ENCODE measurements at places on chromosomes 1 and 21.

GRCh38 chr1:40627987-40628902 lies 37.2 kb downstream of the RIMS3 start:
- no peak for DNase-seq

DNA sequence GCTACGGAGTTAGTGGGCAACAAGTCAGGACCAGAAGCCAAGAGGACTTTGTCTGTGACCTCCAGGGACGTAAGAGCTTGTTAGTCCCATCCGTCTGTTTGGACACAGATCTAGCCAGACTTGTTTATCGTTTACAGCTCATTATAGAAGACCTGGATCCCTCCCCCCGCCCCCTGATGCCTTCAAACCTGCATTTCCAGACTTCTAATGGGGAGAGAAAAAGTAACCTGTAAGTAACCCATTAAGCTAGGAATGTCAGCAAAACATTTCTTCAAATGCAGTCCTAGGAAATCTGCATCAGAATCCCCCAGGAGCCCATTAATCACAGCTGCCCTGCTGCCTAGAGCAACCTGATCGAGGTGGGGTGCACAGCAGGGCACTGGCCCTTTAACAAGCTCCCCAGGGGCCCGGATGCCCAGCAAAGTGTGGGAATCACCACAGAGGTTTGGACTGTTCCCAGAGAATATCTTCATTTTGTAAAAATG lies 1.4 kb upstream of the MAD2L2 start:
- peak; percentile 84 for DNase-seq

- no peak for DNase-seq
These were observed 1.9 kb downstream of the UBL4B start for GRCh38 chr1:110114173-110114572.

- peak; percentile 60 for DNase-seq
These were observed 23.4 kb downstream of the POFUT2 start for GRCh38 chr21:45264146-45264911.

DNA sequence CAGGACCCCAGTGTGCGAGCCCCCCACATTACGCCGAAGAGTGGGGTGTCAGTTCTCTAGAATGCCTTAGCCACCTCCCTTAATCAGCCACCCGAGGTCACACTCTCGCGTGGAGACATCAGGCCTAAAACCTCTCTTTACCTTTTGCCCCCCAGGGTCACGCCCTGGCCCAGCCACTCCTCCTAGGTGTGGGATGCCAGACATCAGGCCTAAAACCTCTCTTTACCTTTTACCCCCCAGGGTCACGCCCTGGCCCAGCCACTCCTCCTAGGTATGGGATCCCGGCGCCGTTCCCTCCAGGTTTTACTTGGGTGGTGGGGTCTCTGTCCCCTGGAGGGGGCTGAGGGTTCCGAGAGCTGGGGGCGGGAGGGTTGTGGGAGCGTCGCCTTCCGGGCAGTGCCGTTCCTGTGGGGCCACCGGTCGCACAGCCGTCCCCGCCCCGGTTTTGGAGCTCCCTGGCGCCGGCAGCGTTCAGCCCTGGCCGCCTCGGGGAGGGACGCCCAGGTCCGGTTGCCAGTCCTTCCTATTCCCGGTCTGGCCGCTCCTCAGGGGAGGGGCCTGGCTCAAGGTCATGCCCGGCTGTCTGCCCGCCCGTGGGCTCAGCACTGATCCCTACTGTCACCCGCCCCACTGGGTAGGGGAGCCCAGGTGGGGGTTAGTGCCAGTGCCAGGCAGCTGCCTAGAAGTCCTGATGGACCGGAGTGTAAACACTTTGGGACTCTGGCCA lies 882 bp downstream of the VPS13D start:
- peak; percentile 81 for DNase-seq

- DNase-seq: no peak
These were observed 87.7 kb upstream of the ATP1B1 start for GRCh38 chr1:169018751-169019150.

GRCh38 chr1:103529746-103530145 lies 4.2 kb downstream of the RNPC3 start:
- peak; percentile 13 for DNase-seq

DNA sequence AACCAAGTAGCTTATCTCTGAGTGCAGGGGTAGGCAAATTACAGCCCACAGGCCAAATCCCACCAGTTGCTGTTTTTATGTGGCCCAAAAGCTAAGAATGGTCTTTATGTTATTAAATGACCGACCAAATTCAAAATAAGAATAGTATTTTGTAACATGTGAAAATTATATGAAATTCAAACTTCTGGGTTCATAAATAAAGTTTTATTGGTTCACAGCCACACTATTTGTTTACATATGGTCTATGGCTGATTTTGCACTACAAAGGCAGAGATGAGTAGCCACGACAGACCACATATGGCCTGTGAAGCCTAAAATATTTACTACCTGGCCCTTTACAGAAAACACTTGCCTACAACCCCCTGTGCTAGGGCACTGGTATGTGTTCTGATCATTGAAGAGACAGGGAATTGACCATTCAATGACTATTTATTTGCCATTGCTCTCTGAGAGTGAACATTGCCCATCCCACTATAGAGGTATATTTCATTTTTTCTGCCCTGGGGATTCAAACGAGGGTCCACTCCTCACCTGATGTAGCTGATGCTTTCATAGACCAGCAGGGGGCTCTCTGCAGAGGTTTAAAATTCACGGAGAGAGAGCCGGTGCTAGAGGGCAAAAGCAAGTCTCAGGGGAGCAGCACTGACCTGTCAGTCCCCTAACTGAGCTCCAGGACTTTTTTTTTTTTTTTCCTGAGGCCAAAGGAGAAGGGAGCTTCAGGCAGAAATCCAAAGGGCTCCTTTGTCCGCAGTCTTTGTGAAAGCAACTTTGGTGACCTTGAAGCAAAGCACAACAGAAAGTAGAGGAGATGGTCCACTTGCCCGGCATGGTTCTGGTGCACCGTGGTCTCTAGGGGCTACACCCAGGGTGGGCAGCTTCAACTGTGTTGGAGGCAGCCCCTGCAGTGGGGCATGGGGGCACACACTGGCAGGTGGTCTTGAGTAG lies 7.3 kb upstream of the GNL2 start:
- DNase-seq: peak; percentile 87

GRCh38 chr1:27332536-27333281 lies 9.1 kb upstream of the SYTL1 start:
- peak; percentile 96 for DNase-seq

- DNase-seq: no peak
These were observed 26.5 kb downstream of the ZNF124 start for GRCh38 chr1:247145279-247145678.

- no peak for DNase-seq
These were observed 429.0 kb downstream of the LMO4 start for GRCh38 chr1:87757676-87758075.

DNA sequence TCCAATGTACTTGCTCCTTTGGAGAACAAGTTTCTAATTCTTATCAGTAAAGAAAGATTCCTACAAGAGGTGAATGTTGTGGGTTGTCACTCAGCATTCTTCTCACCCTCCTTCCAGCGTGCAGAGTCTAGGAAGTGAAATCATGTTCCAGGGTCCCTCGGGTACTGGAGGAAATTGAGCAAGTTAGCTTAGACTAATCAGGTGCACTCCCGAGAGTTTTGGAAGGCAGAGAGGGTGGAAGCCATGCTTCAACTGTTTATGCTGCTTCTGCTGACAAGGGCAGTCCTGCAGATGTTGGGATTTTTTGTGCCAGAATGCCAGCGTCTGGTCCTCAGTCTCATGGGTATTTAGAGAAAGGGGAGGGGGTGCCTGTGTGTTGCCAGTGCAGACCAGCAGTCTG lies 5.3 kb upstream of the C1orf115 start:
- DNase-seq: no peak

DNA sequence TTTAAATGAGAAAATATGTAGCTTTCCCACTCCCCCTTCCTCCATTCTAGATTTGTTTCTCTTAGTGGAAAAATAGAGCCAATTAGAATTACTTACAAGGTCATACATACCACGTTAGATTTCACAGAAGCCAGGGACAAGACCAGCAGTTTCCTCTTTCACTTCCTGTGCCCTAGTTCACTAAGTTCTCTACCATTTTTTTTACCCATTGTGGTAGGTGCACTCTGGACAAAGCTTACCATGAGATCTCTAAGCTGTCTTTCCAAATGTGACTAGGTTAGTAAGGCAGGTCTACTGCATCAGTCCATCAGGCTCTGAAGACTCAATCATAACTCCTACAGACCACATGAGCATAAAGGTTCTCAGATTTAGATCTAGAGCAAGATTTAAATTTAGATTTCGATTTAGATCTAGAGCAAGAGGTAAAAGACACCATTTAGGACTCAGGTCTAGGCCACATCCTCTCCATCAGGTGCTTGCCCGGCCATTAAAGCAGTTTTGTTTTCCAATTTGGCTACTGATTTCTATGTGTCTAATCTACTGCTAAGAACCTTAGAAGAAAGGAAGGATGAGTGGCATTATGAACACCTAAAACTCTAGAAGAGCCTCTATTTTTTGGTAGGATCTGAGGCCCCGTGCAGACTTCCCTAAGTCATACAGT lies 235.3 kb downstream of the FAF1 start:
- no peak for DNase-seq

DNA sequence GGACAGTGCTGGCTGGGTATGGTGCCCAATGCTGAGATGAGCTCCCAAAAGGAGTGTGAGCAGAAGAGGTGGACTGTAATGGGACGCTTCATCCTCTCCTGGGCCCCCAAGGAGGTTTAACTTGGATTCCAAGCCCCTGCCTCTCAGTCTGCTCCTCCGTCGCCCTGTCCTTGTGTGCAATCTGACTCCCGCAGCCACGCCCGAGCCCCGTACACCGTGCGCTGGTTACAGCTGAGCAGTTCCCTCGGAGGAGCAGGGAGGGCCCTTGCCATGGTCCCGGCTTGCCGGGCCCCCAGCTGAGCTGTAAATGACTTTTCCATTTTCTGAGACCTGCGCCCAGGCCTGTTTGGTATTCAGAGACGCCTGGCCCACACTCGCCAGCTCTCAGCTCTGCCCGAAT lies 53.7 kb downstream of the PAX7 start:
- no peak for DNase-seq

- no peak for DNase-seq
These were observed 90.7 kb downstream of the GPR88 start for GRCh38 chr1:100628631-100629081.

- DNase-seq: no peak
These were observed 59.1 kb downstream of the PTGFR start for GRCh38 chr1:78549891-78550290.

DNA sequence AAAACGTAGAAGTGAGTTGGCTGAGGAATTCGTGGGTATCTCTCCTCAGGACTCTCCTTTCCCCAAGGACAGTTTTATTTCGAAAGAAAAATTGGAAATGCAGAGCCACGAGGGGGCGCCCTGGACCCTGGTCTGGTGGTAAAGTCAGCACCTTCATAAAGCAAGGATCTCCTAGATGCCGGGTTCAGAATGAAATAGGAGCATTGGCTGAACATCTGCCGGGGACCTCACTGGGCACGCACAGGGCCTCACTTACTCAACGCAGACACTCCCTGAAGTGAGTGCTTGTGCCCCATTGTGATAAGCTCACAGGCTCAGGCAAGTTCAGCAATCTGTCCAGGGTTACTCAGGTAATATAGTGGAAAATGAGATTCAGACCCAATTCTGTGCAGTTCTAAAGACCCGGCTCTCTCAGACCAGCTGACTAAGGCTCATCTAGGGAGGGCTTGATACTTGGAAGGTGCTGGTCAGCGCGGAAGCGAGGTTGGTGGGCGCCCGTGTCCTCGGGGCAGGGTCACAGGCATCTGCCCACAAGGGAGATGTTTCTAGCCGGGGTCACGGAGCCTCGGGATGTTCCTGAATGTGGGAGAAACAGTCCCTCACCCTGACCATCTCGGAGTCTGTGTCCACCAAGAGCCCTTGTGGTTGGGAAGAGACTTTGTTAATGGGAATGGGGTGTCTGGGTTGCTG lies 55.7 kb upstream of the ETV3 start:
- DNase-seq: peak; percentile 89

DNA sequence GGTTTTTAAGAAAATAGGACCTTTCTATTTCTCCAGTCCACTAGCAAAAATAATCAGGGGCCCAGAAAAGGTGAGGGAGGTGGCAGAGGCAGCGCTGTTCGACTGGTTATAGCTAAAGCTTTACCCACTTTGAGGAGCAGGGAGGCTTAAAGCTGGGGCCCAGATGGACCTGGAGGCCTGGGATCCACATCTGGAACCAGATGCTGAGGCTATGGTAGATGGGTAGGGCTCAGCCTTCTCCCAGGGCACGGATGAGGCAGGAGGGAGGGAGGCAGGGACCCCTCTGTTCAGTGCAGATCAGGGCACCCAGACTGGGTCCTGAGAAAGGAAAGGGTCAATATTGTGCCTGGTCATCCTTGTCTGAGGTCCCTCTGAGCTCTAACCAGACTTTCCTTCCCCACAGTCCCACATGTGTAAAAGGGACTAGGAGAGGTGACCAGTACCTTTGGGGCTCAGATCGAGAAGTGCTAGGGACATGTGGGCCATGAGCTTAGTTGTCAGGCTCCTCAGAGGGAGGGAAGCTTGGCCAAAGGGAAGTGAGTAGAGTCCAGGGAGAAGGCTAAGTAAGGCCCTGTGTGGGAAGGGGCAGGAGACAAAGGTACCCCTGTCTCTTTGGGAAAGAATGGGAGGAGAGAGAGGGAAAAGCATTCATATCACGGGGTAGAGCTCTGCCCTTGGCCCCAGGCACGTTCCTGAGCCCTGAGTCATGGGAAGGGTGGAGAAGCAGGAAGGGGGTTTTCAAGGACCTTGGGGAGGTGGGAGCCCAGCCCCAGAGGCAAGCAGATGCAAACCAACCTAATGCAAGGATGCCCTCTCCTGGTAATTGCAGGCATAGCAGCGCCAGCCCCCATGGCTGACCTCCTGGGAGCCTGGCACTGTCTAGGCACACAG lies 15.4 kb downstream of the LMNA start:
- DNase-seq: peak; percentile 95

- DNase-seq: peak; percentile 58
These were observed 4.4 kb downstream of the POU3F1 start for GRCh38 chr1:38041936-38042834.

- no peak for DNase-seq
These were observed 27.5 kb downstream of the UBASH3A start for GRCh38 chr21:42431196-42431595.

GRCh38 chr1:92461364-92462097 lies 25.2 kb downstream of the GFI1 start:
- DNase-seq: no peak

DNA sequence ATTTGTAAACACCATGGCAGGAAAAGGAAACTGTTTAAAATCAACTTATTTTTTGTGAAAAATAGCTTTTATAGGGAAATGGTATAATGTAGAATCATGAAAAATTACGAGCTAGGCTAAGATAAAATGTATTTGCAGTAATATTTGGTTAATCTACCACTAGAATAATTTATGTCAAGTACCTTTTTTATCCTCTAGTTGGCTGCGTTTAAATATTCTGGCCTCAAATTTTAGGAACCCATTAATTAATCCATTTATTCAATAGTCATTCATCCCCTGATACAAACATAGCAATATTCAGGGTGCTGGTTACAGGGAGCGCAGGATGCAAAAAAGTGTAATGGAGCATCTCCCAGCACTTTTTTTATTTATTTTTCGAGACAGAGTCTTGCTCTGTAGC lies 8.6 kb upstream of the IER5 start:
- DNase-seq: no peak

DNA sequence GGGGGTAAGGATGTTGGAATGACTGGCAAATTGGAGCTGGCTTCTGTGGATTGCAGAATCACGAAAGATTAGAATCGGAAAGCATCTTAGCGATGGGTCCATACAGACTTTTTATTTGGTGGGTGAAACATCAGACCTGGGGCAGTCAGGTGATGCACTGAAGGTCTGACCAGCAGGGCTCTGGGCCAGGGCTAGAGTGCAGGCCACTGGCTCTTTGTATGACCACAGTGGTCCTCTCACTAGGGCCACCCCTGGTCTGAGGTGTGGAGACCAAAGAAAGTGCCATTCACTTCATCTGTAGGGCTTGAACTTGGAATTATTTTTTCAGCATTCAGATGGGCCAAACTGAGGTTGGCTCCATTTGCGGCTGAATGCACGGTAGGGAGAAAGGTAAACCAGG lies 306.4 kb downstream of the RPS6KC1 start:
- no peak for DNase-seq
